Lower lobe of right lung (tissue), 2 donors: ENCODE measurements at places on chromosomes 7 and 10.

GRCh38 chr10:23341004-23341403 is 3.6 kb downstream of the C10orf67 start:
- no peak for DNase-seq

DNA sequence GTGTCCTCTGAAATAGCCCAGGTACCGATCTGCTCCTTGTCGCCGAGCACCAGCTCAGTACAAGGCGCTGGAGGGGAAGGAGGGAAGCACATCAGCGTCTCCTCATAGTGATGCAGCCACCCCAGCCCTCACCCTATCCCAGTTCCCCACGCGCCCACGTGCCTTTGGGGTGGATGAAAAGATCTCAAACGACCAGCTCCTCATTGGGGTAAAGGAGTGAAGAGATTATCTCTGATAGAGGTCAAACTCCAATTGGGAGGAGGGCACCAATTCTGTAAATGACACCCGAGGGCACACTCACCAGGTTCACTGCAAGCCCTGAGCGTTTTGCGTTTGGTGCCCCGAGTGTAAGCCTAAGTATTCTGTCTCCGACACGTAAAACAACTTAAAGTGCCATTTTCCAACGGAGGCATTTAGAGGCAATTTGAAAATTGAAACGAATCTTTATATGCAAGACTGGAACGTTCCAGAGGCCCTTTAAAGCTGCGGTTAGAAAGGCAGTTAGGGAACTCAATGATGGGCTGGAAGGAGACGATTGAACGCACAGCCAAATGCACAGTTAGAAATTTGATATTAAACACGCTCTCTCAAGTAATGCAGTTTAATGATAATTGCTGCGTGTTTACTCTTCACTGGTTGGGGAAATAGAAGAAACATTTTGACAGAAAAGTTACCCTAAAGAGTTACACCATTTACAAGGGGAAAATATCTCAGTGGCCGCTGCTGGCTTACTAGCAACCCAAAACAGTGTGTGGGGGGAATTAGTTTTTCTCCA is 8.9 kb upstream of the EMX2 start:
- no peak for DNase-seq

- no peak for DNase-seq
Observed at GRCh38 chr10:76736392-76736791, 901.2 kb downstream of the KCNMA1 start.

DNA sequence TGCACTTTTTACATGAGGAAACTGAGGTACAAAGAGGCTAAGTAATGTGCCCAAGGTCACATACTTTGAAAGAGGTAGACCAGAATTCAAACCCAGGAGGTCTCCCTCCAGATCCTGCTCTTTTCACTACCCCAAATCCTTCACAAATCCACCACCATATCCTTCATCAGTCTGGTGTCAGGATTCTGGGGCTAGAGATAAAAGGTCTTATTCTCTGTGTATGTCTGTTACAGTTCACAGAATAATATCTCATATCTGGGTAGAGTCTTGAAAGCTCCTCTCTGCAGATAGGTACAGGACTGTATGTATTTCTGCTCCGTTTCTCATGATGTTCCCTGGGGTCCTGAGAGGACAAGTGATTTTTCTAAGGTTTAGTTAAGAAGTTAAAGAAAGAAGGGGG is 4.9 kb downstream of the PIK3CG start:
- no peak for DNase-seq

DNA sequence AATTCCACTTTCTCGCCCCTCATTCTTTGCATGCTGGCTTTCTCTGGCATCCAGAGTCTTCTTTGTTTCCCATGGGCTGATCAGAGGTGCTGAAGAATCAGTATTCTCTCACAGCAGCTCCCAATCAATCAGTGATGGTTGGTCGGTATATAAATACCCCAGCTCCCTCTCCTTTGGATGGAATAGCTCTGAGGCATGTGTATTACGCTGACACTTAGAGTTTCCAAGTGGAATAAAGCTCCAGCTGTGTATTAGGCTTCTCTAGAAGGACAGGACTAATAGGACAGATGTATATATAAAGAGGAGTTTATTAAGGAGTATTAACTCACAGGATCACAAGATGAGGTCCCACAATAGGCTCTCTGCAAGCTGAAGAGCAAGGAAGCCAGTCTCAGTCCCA is 218.3 kb upstream of the GRB10 start:
- DNase-seq = no peak

DNA sequence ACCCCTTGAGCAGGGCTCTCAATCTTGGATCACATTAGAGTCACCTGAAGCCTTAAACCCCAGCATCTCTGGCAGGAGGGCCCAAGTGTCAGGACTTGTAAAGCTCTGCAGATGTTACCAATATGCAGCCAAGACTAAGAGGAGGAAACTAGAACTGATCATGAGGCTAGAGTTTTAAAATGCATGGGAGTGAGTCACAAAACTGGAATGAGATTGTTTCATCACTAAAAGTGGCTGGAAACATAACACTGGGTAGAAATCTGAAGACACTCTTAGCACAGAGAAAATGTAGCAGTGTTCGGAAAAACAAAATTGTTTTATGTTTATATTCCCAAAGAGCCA is 63.3 kb upstream of the GHITM start:
- DNase-seq = no peak

DNA sequence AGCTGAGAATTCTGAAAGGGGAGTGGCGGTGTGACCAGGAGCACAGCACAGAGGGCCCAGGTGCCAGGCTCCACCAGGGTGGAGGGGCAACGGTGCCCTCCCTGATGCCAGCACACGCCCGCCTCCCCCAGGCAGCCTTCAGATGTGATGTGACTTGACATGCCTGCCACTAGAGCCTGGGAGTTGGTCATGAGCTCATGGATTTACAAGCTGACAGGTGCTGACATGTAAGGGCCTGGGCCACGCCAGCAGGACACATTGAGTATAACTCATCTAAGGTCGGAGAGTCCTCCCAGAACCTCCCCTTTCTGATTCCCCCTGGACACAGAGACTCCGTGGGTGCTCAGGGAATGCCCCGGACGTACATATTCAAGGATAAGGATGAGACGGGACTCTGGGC is 74.2 kb downstream of the LSM5 start:
- DNase-seq = no peak

- no peak for DNase-seq
Observed at GRCh38 chr7:27163288-27164044, 1.9 kb downstream of the HOXA9 start.
